Thoracic aorta endothelial cell (primary cell): ENCODE measurements at places on chromosomes 11 and 22. TPM values are rescaled to one million over a fixed set of nuclear protein-coding genes. Genes with fewer than 3 reads are reported as not detected.

TMPRSS6 gene
- total RNA-seq: not detected in 2 replicates

INS gene
- not detected in 2 replicates for total RNA-seq

RFPL3 gene
- not detected in 2 replicates for total RNA-seq

CD3E gene
- total RNA-seq: not detected in 2 replicates

SYT8 gene
- not detected in 2 replicates for total RNA-seq

CSNK2A3 gene
- 3.7 and 4.1 TPM in 2 replicates for total RNA-seq
